ENCODE measurements at places on chromosomes 2 and 18. TPM values are rescaled to one million over a fixed set of nuclear protein-coding genes. Genes with fewer than 3 reads are reported as not detected.
A peak's percentile ranks its signal among the peaks of the same experiment; 100 is the strongest.

- no peak for DNase-seq
These were observed 35.0 kb downstream of the NDC80 start for GRCh38 chr18:2606335-2606734.

DNA sequence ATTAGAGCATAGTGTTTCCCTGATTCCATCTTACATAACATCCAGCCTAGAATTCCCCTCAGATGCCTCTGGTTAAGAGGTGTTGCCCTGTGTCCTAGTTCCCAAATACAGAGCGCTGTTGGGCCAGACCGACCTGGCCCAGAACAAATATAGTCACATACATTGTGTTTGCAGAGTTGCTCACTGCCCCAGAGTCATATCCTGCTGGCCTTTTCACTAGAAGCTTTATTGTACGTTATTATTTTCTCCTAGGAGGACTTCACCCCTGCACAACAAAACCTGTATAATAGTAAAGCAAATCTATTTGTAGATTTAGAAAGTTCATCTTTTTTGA lies 11.1 kb upstream of the MAP4K3 start:
- DNase-seq = no peak

DNA sequence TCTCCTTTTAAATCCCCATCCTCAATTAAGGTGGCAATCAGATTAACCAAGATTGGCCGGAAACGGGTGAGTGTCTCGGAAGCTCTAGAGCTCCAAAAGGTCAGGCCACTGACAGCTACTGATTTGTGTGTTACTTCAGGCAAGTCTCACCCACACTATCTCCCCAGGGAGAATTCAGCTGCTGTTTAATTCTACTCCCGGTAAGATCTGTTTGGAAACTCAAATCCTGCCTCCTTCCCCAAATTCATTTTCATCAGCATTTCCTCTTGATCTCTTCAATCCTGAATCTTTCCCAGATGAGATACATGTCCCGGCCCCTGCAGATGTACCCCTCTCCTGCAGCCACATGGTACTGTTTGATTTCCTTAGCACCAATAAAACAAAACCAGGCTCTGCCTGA lies 34.9 kb downstream of the EFR3B start:
- no peak for DNase-seq

DNA sequence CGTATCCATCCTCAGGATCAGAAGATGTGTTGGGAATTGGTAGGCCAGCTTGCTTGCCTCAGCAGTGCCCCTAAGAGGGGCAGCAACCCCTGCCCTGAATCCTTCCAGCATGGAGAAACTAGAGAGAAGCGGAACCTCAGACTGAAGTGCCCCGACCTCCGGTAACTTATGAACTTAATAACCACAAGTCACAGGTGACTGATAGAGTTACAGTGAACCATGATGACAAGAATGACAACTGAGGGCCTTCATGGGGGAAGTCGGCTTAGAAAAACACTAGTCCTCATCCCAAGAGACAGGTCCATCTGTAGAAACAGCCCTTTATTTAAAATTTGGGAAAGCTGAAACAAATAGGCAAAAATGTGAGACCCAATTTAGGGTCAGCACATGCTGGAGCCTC lies 42.5 kb upstream of the TMEM87B start:
- DNase-seq = no peak

UGT1A1 gene
- 3.1 TPM for total RNA-seq

DNA sequence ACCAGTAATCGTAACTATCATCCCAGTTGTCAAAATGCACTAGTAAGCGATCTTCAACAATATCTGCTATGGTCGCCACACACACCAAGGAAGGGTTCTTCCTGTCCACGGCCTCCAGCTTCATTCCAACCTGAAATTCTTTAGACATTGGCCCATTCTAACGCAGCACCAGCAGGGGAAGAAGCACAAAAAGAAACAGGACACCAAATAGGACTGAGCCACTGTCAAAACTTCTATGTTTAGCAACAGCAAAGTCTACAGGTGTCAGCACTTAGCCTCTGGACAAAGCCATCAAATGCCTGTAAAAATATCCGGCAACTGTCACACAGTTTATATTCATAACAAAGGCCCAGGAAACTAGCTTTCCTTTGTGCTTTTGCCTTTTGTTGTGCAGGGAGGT lies 175.0 kb downstream of the L3MBTL4 start:
- DNase-seq = no peak

DNA sequence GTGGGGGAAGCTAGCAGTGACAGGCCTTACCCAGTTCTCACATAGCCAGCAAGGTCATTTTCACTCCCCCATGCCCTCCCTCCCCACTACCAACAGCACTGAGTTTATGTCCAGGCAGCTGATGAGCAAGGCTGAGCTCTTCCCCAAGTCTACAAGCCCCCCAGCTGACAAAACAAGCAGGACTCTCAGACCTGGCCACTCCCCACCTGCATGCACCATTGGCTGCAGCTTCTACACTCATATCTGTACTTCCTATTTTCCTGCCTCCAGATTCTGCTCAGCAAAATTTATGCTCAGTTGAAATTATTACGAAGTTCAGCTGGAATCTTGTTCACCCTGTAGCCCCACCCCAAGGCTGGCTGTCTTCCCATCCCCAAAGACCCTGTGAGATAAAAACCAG lies 339.3 kb downstream of the ARL6IP6 start:
- DNase-seq = no peak

ABCB11 gene
- 7.9 TPM for total RNA-seq

DOK6 gene
- total RNA-seq = 13.7 TPM

CCDC150 gene
- 30.8 TPM for total RNA-seq

DNA sequence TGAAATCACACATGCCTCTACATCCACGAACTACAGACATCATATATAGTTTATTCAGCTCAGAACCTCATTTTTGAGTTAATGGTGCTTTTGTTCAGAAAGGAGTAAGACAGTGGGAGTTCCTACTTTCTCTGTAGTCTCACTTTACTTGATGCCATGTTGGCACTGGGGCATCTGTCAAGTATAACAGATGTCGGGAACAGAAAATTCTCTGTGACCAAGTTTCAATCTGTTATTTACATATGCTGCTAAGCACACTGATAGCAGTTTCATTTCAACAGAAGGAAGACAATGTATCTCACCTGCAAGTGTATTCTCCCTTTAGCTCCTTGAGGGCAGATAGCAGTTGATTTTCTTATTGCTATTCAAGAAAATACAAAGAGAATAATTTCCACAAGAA lies 774.1 kb downstream of the METTL4 start:
- DNase-seq = no peak

GRCh38 chr2:220076734-220077133 lies 449.3 kb downstream of the SLC4A3 start:
- peak; percentile 48 for DNase-seq

- DNase-seq = no peak
These were observed 123.2 kb upstream of the BCL2L11 start for GRCh38 chr2:110997331-110998045.

DNA sequence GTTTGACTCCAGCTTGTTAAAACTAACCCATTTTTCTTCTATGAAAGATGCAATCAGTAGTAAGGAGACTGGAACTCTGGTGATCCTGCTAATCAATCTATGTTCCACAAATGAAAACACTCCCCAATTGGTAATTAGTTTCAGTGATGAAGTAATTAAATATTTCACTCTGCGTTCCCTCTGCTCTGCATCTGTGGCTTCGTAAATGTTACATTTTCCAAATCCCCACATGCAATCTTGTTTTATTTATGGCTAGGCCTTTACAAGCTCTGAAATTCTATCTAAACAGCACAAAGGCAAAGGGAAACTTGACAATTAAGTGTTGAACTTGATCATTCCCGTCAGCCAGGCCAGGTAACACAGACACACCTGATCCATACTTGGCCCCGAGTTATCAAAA lies 231.4 kb upstream of the OSR1 start:
- no peak for DNase-seq

DNA sequence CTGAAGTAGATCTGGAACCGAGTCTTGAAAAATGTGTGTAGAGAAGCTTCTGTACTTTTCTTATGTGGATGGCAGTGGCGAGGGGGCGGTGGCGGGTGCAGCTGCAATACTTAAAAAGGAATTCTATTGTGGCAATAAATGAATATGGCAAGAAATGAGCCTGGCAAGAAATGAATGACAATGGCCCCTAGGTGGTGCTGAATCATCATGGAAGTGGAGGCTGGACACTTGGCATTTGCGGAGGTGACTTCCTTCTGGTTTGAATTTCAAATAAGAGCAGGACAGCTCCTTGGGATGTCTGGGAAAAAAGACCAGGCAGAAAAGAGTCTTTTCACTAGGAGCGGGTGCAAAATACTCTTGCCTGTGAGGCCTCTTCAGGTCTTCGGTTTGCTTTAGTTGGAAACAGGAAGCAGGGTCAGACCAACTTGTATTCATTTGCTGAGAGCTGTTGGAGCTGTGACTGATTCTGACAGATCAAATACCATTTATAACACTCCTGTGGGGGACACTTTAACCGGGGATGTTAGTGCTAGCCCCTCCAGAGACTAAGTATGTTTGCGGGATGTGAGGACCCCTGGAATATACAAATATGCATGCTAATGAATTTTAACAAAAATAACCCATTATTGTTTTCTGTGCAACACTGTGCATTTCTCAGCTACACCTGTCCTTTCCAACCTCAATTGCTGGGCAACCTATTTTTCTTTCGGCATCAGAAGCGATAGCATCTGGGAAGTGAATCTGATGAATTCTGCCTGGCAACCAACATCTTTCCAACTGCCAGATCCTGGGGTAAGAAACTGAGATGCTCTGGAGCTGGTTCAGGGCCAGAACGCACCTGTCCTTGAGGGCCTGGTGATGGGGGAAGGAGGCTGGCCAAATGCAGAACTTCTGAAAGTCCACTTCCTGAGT lies 35.4 kb downstream of the FASTKD2 start:
- peak; percentile 82 for DNase-seq

DNA sequence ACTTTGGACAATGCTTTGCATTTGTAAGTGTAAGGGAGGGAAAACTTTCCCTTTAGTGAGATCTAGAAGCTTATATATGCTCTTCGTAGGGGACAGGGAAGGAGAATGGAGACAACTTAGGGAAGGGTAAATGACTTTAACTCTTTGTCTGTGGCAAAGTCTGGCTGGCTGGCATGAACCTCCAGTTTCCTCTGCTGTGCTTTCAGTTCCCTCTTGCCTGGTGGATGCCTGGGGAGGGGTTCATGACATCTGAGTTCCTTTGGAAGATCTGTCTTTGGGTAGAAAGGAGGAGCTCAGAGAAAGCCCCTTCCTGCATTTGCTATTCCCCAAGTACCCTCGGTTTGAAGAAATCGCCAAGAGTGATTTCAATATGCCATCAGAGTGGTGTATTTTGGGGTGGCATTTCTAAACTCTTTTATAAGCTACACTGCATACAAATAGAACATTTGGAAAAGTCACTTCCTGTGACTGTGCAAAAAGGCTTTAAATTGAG lies 143.6 kb downstream of the VAPA start:
- no peak for DNase-seq

ZNF236 gene
- total RNA-seq = 34.2 TPM

DNA sequence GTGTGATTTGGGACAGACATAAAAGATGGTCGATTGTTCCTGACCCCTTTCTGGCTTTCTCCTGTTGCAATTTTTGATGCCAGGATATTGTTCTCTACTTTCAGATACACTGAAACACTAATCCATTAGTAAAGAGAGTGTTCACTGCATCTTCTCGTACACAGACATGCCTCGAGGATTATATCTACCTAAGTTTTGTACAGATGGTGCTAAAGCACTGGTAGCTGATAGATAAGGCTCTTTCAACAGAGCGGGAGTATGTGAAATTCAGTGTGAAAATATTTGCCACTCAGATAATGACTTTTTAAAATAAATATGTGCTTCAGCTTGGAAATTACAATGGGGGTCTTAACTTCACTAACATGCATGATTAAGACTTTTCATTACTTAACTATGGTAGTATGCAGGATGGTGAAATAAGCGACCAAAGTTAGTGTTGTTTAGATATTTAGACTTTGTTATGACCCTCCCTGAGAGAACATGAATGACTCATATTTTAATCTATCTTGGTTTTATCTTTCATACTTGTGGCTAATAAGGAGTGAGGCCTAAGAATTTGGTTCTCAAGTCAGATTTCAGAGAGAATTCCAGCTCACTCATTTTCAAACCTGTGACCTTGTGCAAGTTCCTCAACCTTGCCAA lies 474.9 kb downstream of the NRXN1 start:
- DNase-seq = peak; percentile 21

DNA sequence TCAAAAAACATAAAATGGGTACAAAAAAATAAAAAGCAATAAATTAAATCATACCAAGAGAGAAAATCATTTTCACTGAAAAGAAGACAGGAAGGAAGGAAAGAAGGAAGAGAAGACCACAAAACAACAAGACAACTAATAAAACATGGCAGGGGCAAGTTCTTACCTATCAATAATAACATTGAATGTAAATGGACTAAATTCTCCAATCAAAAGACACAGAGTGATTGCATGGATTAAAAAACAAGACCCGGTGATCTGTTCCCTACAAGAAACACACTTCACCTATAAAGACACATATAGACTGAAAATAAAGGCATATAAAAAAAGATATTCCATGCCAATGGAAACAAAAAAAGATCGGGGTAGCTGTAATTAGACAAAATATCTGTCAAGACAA lies 82.6 kb upstream of the CERS6 start:
- DNase-seq = no peak

OBSL1 gene
- total RNA-seq = 66.2 TPM

GRCh38 chr2:230931556-230932231 lies 6.7 kb upstream of the GPR55 start:
- DNase-seq = no peak

UPP2 gene
- total RNA-seq = 0.24 TPM

PAIP2B gene
- total RNA-seq = 6.3 TPM

GRCh38 chr2:69195706-69196105 lies 182.7 kb downstream of the ANTXR1 start:
- no peak for DNase-seq

TTN gene
- total RNA-seq = 14.0 TPM

ACKR3 gene
- 14.7 TPM for total RNA-seq

DNA sequence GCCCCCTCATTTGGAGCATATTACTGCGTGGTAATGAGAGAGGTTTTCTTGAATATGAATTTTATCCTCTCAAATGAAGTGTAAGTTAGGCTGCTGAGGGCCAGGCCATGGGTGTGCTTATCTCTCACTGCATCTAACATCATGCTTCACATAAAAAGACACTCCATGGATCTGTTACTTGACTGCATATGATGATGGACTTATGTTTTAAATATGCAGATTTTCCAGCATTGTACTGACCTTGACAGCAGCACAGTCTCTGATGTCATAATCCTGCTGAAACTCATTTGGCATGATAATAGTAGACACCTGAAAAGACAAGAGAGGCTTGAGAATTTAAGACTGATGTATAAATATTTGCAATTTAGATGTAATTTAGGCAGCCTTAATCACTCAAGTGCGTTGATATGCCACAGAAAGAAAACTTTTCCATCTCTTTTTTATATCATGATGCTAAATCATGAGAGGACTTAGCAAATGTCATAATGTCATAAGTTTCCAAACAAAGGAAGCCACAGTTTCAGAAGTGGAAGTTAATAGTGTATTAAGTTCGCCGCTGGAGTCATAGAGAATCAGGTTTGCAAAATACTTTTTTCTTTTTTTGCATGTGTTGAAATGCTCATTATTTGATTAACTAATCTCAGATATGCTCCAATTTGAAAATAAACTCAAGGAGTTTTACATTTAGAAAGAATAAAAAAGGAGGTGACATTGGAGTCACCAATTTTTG lies 62.7 kb upstream of the CD302 start:
- DNase-seq = no peak

GRCh38 chr2:120999377-121000097 lies 263.9 kb downstream of the GLI2 start:
- DNase-seq = no peak

HAAO gene
- 19.0 TPM for total RNA-seq

All from umbilical cord (tissue), 2 donors.